Hematopoietic multipotent progenitor cell (in vitro differentiated cells): ENCODE measurements at places on chromosomes 7 and 10.

GRCh38 chr7:150339409-150339809 lies 2.0 kb downstream of the RARRES2 start:
- DNase-seq = peak; percentile 50

- no peak for DNase-seq
Measured at GRCh38 chr7:79893991-79894390, 240.6 kb upstream of the GNAI1 start.

GRCh38 chr10:118812393-118812740 lies 57.6 kb upstream of the CACUL1 start:
- DNase-seq = no peak

- DNase-seq = no peak
Measured at GRCh38 chr10:99917963-99918825, 91.6 kb downstream of the DNMBP start.

- no peak for DNase-seq
Measured at GRCh38 chr10:21158301-21158700, 261.2 kb upstream of the NEBL start.

DNA sequence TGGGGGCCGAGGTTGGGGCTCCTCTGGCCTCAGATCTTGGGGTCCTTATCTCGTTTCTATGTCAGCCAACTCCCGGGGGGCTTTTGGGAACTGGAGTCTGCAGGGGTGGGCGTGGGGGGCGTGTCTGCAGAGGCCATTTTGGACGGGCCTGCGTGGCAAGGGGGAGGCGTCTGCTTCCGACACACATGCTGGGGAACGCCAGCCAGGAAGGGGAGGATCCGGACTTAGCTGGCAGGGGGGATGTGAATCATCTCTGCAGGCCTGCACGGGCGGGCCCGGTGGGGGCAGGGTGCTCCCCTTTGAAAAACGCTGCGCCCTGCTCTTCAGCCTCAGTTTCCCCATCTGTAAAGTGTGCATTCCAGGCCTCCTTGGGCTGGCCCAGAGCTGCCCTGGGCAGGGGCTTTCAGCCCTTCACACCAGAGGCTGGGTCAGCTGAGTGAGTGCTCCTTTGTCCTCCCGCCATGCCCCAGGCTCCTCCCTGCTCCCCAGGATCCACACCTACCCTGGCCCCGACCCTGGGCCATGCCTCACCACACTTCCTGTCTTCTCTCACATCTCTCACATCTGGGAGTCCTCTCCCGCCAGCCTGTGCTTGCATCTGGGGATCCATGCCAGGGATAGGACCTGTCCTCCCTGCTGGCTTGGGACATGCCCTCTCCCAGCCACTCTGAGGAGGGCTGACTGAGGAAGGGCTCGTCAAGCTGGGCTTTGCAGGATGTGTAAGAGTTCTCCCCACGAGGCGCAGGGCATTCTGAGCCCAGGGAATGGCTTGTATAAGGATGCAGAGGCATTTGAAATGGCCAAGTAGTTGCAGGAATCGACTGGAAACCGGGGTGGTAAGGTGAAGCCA lies 172.6 kb upstream of the TNRC18 start:
- DNase-seq = no peak

DNA sequence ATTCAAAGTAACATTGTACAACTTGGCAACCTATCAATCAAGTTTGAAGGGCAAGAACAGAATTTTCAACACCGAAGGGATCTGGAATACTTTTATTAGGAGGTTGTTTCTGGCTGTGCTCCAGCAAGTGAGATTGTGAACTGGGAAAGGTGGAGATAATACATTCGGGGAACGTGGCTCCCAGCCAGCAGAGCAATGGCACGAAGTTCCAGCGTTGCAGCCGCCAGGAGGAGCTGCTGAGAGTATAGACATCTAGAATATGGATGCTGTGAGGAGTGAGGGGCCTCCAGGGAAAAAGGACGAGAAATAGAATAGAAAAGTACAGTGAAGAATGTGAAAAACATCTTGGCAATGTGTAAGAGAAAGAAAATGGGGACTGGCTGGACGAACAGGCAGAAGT lies 69.5 kb downstream of the TCERG1L start:
- peak; percentile 41 for DNase-seq

GRCh38 chr7:30321882-30322192 lies 37.4 kb downstream of the ZNRF2 start:
- DNase-seq = no peak

DNA sequence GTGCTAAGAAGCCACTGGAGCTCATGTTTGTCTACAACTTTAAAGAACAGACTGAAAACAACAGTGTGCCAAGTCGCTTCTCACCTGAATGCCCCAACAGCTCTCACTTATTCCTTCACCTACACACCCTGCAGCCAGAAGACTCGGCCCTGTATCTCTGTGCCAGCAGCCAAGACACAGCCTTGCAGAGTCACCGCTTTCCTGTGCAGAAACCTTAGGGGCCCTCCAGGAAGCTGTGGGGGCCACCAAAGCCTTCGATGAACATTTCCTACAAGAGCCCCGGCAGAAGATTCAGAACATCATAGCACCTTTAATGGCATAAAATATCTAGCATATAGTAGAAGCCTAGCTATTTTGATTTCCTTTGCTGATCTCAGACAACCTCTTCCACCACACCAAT lies 88.0 kb upstream of the PRSS58 start:
- no peak for DNase-seq

DNA sequence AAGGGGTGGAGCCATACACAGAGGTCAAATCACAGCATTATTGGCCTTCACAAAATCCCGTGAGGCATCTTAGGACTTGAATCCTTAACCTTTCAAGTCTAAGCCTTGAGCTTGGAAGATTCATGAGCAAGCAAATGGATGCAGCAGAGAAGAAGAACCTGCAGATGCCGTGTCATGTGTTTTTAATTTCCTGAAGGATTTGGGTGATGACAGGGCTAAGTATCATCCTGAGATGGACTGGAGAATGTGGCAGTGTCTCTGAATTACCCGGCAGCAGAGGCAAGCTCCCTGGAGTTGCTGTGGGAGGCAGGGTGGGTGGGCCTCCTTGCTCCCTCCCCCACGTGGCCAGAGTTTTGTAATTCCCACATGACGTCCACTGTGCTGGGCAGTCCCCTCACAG lies 50.8 kb downstream of the GCC1 start:
- DNase-seq = no peak

DNA sequence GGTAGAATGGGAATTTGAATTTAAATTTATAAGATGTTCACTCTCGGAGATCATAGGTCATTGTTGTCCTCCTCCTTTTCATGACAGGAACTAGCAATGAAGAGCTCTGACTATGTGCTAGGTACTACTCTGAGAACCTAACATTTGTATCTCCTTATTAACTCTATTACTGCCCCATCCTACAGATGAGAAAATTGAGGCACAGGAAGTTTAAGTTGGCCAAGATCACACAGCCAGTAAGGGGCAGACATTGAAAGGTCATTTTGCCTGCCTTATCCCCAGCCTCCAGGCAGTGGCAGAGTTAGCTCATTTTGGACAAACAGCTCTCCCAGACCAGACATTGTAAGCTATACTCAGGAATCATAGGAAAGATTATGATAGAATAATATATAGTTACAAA lies 6.0 kb downstream of the SRGN start:
- DNase-seq = no peak
